ENCODE measurements at places on chromosomes 7 and 10.
A peak's percentile ranks its signal among the peaks of the same experiment; 100 is the strongest.

- no peak for DNase-seq
Measured at GRCh38 chr7:68334216-68334615, 1264.1 kb upstream of the AUTS2 start.

- peak; percentile 5 for DNase-seq
Measured at GRCh38 chr7:96188174-96188581, 133.7 kb downstream of the SLC25A13 start.

- no peak for DNase-seq
Measured at GRCh38 chr10:132417957-132418441, 21.0 kb downstream of the PWWP2B start.

DNA sequence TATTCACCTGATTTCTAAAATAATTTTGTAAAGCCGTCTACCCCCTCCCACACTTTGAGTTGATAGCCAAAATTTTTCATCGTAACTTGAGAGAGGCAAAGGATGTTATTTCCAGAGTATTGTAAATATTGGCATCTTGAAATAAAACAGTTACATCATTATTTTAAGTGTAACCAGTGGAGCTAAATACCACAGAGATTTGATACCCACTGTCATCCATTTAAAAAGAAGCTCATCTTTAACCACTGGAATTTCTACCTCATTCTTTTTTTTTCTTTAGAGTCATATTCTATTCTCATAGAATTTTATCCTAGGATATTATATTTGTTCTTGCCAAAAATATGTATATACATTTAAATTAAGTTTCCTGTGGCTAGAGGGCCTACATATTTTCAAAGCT is 48.6 kb downstream of the CAMK1D start:
- no peak for DNase-seq

- no peak for DNase-seq
Measured at GRCh38 chr7:151432658-151433521, 7.1 kb downstream of the CRYGN start.
